ENCODE measurements at places on chromosomes 1 and 21.

- DNase-seq, result no peak
Measured at GRCh38 chr1:15075817-15076216, 77.7 kb upstream of the TMEM51 start.

GRCh38 chr1:227219715-227220292, 98.5 kb downstream of the CDC42BPA start:
- DNase-seq, result no peak

- no peak for DNase-seq
Measured at GRCh38 chr1:186463926-186464325, 3.0 kb upstream of the PDC start.

DNA sequence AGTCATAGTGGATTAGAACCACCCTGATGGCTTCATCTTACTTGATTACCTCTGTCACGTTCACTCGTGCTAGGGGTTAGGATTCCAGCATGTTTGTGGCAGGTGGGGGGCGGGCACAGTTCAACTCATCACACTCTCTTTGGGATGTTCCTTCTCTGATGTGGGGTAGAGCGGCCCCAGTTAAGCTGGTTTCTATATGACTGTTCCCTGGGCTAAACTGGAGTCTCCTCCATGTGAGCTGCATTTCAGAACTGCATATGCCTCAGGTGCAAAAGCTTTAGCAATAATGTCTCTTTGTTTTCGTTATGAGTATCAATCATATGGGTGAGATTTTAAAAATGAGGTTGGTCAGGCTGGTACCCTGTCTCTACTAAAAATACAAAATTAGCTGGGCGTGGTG, 393.2 kb downstream of the RPS6KC1 start:
- no peak for DNase-seq

DNA sequence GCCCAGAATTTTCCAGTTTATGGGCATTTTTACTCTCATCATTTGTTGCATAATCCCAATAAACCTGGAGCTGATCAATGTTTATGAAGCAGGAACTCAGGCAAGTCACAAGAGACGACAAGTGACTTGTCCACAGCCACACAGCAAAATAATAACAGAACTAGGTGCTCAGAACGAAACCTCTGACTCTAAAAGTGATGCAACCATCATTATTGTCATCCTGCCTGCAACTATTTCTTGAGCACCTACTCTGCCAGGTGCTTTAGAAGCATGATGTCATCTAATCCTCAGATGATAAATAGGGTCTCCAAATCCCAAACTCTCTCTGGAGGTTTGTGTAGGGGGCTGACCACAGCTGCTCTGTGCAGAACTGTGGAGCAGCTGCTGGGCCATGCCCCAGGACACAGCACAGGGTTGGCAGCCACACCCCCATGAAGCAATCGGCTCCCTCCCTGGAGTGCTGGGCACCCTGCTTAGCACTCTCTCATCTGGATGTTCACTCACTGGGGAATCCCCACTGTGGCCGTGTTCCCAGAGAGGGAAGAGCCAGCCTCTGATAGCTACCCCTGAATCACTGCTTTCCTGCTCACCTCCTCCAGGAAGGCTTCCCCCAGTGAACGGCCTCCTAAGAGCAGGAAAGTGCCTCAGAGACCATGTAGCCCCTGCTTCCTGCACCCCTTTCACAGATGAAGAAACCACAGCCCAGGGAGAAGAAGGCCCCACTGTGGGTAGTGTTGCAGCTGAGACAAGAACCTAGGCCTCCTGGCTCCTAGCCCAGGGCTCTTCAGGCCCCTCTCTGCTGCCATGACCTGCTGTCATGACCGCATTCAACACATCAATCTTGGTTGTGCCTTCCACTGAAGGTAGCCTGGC, 2.1 kb downstream of the TTC22 start:
- DNase-seq, result no peak

GRCh38 chr1:40842207-40842606, 20.0 kb downstream of the CITED4 start:
- DNase-seq, result no peak

DNA sequence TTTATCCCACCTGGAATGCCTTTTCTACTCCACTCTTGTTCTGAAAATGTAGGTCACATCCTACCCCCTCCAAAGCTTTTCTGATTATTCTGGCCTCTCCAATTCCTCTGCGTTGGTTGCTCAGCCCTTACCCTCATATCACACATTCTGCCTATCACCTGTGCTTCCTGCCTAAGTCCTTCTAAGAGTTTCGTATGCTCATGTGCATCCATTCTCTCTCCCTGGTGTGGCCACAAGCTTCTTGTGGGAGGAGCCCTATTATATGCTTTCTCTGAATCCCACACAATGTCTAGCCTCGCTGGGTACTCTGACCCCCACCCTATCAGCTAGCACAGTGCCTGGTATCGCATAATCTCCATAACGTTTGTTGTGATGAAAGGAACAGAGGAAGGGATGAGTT, 54.2 kb downstream of the CD58 start:
- no peak for DNase-seq

DNA sequence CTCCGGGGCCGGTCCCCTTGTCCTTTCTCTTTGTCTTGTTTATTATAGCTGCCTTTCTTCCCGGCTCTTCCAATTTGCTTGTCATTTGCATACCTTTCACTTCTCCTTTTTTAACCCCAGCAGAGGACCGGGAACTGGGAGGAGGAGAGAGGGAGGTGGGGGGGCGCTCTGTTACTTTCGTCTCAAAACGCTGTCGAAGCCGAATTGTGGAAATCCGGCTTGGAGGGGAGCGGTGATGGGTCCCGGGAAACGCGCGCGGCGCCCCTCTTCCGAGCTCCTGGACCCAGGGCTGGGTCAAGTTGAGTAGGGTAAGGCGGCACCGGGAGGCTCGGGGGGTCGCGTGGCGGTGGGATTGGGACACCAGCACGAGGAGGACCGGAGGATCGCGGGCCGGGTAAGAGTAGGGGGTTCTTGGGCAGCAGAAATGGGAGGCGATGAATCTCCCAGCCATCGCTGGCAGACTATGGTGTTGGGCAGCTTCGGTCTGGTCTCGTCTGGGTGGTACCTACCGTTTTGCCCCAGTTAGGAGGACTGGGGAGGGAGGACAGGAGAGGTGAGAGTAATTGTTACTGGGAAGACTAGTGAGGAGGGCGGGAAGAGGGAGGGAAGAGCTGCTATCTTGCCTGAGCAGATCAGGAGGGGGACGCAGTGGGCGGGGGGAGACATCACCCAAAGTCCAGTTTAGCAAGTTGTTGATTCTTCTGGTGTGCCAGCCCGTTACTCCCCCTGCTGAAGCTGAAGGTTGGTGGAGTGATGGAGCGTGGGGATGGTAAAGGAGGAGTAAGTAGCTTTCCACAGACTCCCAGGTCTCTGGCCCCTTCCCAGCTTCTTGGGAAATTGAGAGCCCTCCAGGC, 1.5 kb downstream of the PROX1 start:
- no peak for DNase-seq

All from kidney capillary endothelial cell (primary cell).